ENCODE measurements at places on chromosomes 5 and 9. TPM values are rescaled to one million over a fixed set of nuclear protein-coding genes. Genes with fewer than 3 reads are reported as not detected.

GRCh38 chr9:75930730-75931321, 40.4 kb downstream of the PCSK5 start:
- H3K4me3 ChIP-seq: no peak overlapping the region
- peak overlapping the region; percentile 55 for H3K27ac ChIP-seq
- no peak for DNase-seq
- H3K27me3 ChIP-seq: no peaks in the 10 kb centered on the region
- H3K4me1 ChIP-seq: no peaks in the 10 kb centered on the region

DNA sequence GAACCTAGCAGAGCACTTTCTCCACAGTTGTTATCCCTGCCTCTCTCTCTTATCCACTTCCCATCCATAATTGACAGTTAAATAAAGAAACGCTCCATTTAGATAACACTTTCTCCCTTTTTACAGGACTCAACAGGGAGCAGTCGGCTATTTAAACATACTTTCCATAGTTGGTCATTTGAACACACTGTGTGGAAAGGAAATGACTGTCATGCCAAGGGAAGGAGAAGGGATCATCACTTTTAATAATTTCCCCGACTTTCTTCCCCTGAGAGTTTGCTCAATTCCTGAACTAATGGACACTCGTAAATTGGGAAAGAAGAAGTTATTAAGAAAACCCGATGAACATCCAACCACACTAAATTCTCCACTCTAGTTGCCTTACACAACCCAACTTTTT, 400.8 kb upstream of the PTGER4 start:
- DNase-seq: no peak
- no peak overlapping the region for H3K4me3 ChIP-seq
- no peaks in the 10 kb centered on the region for H3K27me3 ChIP-seq
- H3K27ac ChIP-seq: no peak overlapping the region
- H3K4me1 ChIP-seq: no peaks in the 10 kb centered on the region

- H3K4me3 ChIP-seq: no peak overlapping the region
- H3K27ac ChIP-seq: no peak overlapping the region
- peak; percentile 90 for DNase-seq
- no peaks in the 10 kb centered on the region for H3K36me3 ChIP-seq
- H3K27me3 ChIP-seq: no peaks in the 10 kb centered on the region
Measured at GRCh38 chr5:137315534-137316345, 183.4 kb downstream of the SPOCK1 start.

GRCh38 chr9:81790166-81790565, 100.8 kb upstream of the TLE1 start:
- H3K36me3 ChIP-seq: no peaks in the 10 kb centered on the region
- no peak overlapping the region for H3K4me3 ChIP-seq
- H3K27me3 ChIP-seq: no peaks in the 10 kb centered on the region
- H3K27ac ChIP-seq: no peak overlapping the region
- DNase-seq: no peak
- H3K4me1 ChIP-seq: no peaks in the 10 kb centered on the region

DNA sequence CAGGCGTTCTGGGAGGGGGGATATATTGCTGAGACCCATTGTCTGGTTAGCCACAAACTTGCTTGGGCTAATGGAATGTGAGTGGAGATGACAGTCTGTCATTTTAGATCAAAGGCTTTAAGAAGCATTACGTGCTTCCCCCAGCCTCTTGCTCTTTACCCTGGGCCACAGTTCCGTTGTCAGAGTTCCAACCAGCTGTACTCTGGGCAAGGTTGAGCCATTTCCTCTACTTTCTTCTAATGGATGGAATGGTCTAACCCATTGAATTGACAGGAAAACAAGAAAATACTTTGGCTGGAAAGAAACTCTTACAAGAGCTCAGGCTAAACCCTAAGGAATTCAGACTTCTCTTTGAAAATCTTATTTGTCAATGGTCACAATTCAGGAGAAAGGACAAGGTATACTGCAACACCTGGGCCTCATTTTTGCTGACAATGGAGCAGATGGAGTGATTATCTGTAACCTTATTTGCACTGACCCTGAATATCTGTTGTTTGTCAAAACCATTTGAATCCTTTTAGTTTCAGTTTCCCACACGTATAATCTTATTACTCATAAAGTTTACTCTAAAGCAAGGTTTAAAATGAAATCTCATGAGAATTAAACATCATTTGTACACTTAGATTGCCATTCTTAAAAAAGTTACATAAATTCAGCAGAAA, 231.4 kb downstream of the PDE4D start:
- H3K4me1 ChIP-seq: peaks cover 27% of the 10 kb centered on the region
- H3K27ac ChIP-seq: no peak overlapping the region
- H3K36me3 ChIP-seq: no peaks in the 10 kb centered on the region
- DNase-seq: no peak

DNA sequence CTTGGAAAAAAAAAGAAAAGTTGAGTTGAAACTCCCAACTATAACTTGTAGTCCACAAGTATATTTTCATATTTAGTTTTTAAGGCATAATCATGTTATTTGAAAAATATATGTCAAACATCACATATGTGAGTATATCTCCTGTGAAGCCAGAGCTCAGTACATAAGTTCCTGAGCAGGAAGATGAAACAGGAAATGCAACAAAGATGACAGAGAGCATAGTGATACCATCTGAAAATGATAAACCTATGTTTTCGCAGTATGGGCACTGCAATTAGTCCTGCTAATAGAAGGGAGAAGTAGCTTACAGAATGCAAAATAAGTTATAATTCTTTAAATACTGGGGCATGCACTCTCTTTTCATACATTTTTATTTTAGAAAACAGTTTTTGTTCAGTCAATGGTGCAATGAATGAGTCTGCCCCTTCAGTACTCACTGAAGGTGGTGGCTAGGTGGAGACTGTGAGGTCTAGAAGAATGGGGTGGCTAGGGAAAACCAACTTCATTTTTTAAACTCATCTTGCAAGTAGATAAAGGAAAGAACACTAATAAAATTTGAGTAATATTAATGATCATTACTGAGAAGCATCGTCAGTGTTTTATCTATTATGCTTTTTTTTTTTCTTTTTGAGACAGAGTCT, 54.1 kb upstream of the FYB1 start:
- DNase-seq: no peak
- H3K27me3 ChIP-seq: no peaks in the 10 kb centered on the region
- peak overlapping the region; percentile 31 for H3K27ac ChIP-seq
- H3K4me1 ChIP-seq: no peaks in the 10 kb centered on the region
- H3K4me3 ChIP-seq: no peak overlapping the region

DNA sequence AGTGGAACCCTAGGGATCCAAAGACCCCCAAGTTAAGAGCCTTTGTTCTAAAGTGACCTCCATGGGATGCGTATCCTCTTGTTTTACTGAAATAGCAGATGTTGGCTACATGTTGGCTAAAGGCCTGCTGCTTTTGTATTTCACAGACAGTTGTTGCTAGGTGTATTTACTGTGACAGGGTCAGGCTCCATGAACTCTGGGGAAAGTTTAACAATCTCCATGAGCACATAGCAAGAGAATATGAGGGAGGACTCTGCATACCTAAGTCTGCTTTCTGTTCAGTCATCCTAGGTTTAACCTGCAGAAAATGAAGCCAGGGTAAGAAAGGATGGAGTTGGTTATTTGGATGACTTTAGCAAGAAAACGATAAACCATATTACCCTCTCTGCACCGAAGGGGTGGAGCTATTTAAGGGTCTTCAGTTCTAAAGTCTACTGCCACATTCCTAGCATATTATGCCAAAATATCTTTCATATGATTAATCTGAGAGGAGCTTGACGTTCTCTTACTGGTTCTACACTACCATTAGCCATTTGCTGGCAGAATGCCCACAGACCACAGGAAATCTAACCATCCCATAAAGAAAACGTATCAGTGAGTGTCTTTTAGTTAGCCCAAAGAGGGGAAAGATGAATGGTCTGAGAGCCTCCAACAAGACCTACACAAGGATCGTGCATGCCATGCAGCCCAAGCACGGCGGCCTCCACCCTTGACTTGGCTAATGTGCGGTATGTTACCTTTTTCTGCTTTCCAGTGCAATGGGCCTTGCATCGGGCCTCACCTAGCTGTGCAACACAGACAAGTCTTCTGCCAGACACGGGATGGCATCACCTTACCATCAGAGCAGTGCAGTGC, 127.8 kb downstream of the SAXO1 start:
- H3K27me3 ChIP-seq: no peaks in the 10 kb centered on the region
- H3K27ac ChIP-seq: no peak overlapping the region
- DNase-seq: peak; percentile 79

GRCh38 chr5:145510324-145510723, 324.8 kb downstream of the PRELID2 start:
- DNase-seq: no peak
- H3K36me3 ChIP-seq: no peaks in the 10 kb centered on the region
- H3K4me3 ChIP-seq: no peak overlapping the region
- peaks cover 11% of the 10 kb centered on the region for H3K4me1 ChIP-seq

DNA sequence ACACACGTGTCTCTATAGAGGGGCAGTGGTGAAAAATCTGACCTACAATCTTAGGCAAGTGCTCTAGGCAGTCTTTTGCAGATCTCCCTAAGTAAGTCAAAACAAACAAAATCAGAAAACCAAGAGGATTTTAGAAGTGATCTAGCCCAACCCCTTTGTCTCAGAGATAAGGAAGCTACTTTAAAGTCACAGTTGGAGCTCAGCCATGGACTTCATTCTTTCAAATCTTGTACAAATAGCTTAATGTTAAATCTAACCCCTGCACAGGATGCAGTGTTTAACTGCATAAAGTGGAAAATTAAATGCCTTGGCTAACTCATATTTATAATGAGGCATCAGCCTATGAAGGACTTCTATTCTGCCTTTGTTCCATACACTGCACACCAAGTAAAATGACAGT, 135.1 kb upstream of the RFX3 start:
- H3K4me1 ChIP-seq: no peaks in the 10 kb centered on the region
- H3K27ac ChIP-seq: no peak overlapping the region
- H3K4me3 ChIP-seq: no peak overlapping the region
- no peaks in the 10 kb centered on the region for H3K27me3 ChIP-seq
- no peaks in the 10 kb centered on the region for H3K36me3 ChIP-seq

DNA sequence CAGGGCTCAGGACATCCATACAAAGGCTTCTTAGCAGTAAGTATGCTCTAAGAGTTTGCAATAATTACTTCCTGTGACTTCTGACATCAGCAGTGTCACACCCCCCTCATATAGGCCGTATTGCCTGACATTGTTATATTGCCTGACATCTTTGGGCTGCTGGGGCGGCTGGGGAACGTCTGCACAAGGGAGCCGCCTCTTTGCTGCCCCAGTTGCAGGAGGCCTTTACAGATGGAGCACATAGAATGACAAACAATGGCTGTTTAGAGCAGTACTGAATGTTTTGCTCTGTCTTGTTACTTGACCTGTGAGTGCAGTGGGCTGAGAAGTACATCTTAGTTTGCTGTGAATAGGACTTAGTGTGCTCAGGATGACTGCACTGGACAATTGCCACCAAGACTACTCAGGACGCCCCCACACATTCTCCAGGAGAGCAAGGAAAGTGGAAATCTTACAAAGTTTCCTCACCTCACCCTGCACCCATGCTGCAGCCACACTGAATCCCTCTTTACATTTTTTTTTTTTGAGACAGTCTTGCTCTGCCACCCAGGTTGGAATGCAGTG, 65.4 kb upstream of the SPOCK1 start:
- H3K4me3 ChIP-seq: no peak overlapping the region
- peak; percentile 26 for DNase-seq
- H3K27me3 ChIP-seq: no peaks in the 10 kb centered on the region
- no peak overlapping the region for H3K27ac ChIP-seq
- H3K36me3 ChIP-seq: no peaks in the 10 kb centered on the region
- H3K4me1 ChIP-seq: no peaks in the 10 kb centered on the region

GRCh38 chr9:107478805-107479204, 10.8 kb downstream of the KLF4 start:
- H3K27me3 ChIP-seq: no peaks in the 10 kb centered on the region
- H3K36me3 ChIP-seq: no peaks in the 10 kb centered on the region
- no peak overlapping the region for H3K4me3 ChIP-seq
- DNase-seq: no peak
- H3K4me1 ChIP-seq: no peaks in the 10 kb centered on the region

- H3K27ac ChIP-seq: no peak overlapping the region
- H3K4me3 ChIP-seq: no peak overlapping the region
- H3K27me3 ChIP-seq: no peaks in the 10 kb centered on the region
- DNase-seq: no peak
- H3K36me3 ChIP-seq: no peaks in the 10 kb centered on the region
Measured at GRCh38 chr5:143379606-143380005, 23.9 kb downstream of the NR3C1 start.

DNA sequence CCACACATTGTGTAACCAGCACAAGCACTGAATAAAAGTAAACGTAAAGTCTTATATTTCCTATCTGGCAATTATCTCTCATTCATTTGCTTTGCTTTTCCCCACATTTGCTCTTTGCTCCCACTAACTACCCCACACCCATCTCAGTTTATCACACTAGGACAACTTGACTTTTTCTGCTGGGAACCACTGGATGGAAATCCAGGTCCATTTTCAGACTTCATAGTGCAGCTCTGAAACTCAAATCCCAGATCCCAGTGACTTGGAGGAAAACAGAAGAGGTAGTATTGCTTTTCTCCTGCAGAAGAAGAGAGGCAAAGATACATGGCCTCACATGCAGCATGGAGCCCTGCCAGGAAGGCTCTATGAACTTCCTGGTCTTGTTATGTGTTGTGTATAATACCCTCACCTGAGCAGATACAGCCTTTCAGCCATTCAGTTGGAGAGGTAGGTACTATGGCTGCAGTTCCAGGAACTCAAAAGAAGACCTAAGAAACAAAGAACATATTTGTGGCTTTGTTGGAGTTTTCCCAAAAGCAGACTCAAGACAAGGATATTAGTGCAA, 90.0 kb upstream of the NIPBL start:
- H3K27ac ChIP-seq: no peak overlapping the region
- no peaks in the 10 kb centered on the region for H3K27me3 ChIP-seq
- DNase-seq: no peak
- no peaks in the 10 kb centered on the region for H3K4me1 ChIP-seq

DNA sequence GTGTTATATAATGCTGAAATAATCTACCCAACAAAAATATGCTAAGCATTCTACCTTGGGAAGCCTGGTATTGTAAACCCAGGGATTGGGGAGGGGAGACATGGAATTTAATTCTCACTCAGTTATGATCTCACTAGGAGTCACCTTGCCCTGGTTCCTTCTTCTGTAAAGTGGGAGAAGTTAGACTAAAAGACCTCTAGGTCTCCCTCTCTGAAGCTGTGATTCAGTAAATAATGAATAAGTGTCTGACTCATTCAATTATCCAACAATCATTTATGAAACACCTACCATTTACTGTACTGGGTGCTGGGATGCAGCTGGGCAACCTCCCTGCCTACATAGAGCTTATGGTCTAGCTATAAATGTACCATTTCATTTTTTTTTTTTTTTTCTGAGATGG, 20.2 kb upstream of the SPARC start:
- H3K27ac ChIP-seq: no peak overlapping the region
- H3K4me3 ChIP-seq: no peak overlapping the region
- no peaks in the 10 kb centered on the region for H3K36me3 ChIP-seq
- no peak for DNase-seq
- no peaks in the 10 kb centered on the region for H3K4me1 ChIP-seq

- DNase-seq: no peak
- no peak overlapping the region for H3K4me3 ChIP-seq
- H3K4me1 ChIP-seq: no peaks in the 10 kb centered on the region
- H3K36me3 ChIP-seq: no peaks in the 10 kb centered on the region
- H3K27me3 ChIP-seq: no peaks in the 10 kb centered on the region
- H3K27ac ChIP-seq: no peak overlapping the region
Measured at GRCh38 chr5:22567983-22568382, 285.2 kb downstream of the CDH12 start.

SH3GL2 gene
- total RNA-seq: 6.7 TPM

PFN3 gene
- not detected for total RNA-seq

FYB1 gene
- 3.3 TPM for total RNA-seq

GCNT1 gene
- total RNA-seq: 6.5 TPM

CWC27 gene
- total RNA-seq: 13.1 TPM

CCDC192 gene
- 1.2 TPM for total RNA-seq

FBXO10 gene
- 11.2 TPM for total RNA-seq

All from esophagus muscularis mucosa (tissue), 4 donors.